ENCODE measurements at places on chromosomes 1 and 21.

- no peak for DNase-seq
Measured at GRCh38 chr1:230176871-230177411, 109.9 kb downstream of the GALNT2 start.

DNA sequence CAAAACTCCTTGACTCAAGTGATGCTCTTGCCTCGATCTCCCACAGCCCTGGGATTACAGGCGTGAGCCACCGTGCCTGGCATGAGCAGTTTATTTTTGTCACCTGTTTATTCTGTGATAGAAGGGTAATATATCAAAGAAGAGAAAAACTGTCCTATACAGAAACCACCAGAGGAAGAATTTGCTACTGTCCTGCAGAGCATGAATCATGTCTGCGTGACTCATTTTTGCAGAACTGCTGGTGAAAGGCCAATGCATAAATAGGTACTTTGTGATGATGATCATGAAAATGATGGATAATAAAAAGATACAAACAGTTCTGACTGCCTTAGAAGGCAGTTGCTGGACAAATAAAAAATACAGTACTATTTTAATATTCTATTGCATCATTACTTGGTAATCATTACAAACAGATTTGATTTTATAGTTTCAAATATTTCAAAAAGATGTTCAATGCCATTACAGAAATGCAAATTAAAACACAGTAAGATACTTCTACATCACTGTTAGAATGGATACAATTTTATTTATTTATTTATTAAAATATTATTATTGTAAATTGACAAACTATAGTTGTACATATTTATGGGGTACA is 26.5 kb downstream of the RIPPLY3 start:
- DNase-seq, result peak; percentile 63

- DNase-seq, result peak; percentile 90
Measured at GRCh38 chr1:223401873-223402789, 8.9 kb downstream of the CCDC185 start.

DNA sequence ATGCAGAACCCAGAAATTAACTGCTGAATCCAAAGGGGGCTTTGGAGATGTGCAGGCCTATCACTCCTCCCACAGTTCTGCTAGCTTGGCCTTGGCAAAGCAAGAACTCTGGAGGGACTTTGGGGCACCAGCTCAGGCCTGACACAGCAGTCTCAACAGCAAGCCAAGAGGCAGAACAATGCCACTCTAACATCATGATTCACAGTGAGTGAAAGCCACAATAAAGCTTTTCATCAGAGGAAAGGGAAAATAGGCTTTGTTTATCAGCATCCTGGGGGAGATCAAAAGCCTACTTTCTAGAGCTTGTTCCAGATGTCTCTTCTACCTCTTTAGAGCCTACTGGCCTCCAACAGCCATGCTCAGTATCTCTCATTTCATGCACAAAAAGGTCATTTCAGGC is 283.4 kb downstream of the KCNH1 start:
- no peak for DNase-seq

- DNase-seq, result no peak
Measured at GRCh38 chr1:91604632-91605031, 104.0 kb downstream of the CDC7 start.

GRCh38 chr1:110668549-110668948 is 6.2 kb downstream of the KCNA3 start:
- no peak for DNase-seq

GRCh38 chr1:203178083-203178482 is 2.5 kb upstream of the MYBPH start:
- no peak for DNase-seq

DNA sequence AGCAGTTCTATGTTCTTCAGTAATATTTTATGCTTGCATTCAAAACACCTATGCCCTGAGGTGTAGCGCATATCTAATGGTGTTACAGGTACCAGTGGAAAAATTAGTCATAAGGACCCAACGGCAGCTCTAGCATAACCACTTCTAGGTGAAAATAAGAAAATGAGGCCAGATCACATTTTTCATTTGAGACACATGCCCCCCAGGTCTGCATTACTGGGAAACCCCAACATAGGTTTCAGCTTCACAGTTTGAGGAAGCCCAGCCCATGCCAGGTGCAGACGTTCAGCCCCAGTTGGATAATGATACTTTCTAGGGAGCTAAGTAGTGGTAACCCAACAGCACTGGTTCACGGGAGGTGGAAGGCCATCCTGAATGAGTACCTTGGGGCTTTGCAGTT is 129.8 kb downstream of the CNIH3 start:
- DNase-seq, result no peak

- DNase-seq, result no peak
Measured at GRCh38 chr1:14810595-14811361, 212.3 kb downstream of the KAZN start.

DNA sequence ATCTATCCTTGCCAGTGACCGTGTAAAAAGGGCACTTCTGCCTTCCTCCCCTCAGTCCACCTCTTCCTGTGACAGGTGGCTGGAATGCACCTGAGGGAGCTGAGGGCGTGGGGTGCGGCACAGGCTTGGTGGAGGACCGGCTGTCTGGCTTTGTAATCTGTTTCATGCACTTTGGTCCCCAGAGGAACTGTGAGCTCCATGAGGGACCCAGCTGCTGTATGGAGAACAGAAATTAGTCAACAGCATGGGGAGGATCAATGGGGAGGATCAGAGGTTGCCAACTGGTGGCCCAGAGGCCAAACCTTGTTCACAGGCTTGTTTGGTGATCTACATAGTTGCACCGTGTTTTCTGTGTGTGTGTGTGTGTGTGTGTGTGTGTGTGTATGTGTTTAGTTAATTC is 19.0 kb upstream of the LUZP1 start:
- DNase-seq, result no peak

DNA sequence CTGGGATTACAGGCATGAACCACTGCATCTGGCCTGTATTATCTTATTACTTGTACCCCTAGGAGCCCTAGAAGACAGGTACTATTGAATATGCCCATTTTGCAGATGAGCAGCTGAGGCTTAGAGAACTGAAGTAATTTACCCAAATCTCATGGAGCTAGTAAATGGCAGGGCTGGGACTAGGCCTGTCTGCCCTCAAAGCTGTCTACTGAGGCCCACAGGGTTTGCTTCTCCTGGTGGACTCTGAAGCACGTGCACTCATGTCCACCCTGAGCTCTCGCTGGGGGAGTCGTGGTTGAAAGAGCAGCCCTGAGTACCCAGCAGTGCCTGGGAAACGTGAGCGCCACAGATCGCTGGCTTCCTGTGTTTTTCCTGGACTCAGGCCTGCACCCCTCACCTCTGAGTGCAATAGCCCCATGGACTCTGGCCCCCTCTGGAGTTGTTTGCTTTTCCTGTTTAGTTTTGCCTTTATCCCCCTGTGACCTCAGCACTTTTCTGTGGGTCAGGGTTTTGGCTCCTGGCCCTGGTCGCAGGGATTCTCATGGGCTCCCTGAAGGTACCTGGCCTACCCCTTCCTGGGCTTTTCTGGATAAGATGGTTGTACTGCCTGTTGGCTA is 52.4 kb downstream of the ARHGEF10L start:
- DNase-seq, result no peak

DNA sequence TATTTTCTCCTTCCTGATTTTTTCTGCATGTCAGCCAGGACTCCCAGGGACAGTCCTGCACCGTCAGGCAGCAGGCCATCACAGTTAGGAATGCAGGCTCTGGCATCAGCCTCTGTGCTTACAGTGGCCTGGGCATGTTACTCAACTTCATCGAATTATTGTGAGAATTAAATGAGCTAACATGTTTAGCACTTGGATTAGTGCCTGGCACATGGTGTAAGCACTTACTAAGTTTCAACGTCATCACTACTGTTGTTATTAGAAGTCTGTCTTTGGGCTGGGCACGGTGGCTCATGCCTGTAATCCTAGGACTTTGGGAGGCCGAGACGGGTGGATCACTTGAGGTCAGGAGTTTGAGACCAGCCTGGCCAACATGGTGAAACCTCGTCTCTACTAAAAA is 45.1 kb downstream of the SCCPDH start:
- peak; percentile 99 for DNase-seq

- DNase-seq, result no peak
Measured at GRCh38 chr1:175632667-175633066, 110.7 kb downstream of the TNR start.

DNA sequence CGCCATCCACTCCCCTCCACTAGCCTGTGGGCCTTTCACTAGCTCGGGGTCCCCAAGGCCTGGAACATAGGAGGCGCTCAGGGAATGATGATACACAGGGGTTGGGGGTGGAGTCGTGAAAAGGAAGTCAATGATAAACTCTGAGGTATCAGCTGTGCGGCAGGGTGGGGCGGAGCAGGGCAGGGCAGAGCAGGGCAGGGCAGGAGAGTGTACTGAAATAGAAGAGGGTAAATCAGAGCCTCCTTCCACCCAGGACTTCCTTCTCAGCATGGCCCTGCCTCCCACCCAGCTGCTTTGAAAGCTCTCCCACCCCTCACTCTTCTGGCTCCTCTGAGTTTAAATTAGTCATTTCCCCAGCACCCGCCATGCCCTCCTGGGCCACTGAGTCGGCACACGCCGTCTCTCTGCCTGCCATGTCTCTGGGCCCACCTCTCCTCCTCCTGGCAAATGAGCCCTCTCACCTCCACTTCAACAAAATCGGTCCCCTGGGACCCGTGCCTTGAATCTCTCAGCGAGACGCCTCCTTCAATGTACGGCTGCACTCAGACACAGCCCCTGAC is 16.9 kb downstream of the CAPZB start:
- DNase-seq, result no peak

GRCh38 chr1:41590331-41590730 is 105.8 kb upstream of the EDN2 start:
- DNase-seq, result no peak

DNA sequence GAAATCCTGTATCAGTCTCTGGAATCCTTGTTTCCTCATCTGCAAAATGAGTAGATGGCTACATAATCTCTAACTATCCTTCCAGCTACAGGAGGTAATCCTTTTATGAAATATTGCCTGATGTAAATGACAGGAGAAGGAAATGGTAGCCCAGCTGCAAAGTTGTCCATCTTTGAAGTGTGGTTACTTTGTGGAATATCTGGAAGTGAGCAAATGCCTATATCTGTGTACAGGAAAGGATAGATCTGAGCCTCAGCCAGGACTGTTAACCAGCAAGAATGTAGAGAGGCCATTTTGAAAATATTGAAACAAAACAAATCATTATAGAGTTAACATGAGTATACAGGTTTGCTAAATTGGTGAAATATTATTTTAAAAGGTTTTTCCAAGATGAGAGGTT is 74.8 kb upstream of the BMP8A start:
- DNase-seq, result no peak

All from MCF 10A (cell line).